ENCODE measurements at places on chromosomes 7 and 10.

- DNase-seq: no peak
Measured at GRCh38 chr10:121312587-121312986, 285.7 kb downstream of the FGFR2 start.

- no peak for DNase-seq
Measured at GRCh38 chr7:108190891-108191290, 60.7 kb upstream of the LAMB4 start.

DNA sequence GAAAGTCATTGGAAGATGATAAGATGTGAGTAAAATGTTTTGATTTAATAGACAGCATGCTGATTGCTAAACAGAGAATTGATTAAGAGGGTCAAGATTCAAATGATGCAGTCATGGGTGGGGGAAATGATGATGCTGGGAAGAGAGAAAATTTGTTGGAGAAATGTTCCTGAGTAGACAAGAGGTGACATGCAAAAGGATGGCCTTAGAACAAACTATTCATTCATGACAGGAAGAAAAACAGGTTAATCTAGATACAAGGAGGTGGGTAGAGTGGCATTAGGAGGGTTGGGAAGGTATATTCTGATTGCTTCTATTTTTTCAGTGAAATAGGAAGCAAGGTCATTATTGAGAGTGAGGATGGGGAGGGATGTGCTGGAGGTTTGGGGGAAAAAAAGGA is 146.7 kb downstream of the SEM1 start:
- no peak for DNase-seq

DNA sequence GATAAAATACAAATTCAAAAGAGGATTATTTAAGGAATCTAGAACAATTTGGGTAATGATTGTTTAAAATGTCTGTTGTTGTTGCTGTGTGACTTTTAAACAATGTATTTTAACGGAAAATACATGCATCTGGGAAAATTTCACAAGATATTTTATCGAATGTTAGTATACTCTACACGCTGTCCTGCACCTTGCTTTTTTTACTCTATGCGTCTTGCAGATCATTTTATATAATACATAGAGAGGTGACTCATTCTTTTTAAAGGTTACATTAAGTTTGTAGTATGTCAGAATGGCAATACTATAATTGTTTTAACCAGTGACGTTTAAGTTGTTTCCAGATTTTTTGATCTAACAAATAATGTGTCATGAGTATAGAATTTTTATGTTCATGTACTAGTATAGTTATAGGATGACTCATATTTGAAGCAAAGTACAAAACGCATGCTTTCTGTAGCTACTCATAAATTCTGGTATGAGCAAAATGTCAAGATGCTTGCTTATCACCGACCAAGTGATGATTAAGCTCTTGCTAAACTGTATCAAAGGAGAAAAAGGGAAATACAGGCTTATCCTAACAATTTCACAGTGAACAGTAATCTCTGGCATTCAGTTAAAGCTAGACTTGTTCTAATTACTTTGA is 4.9 kb downstream of the DKK1 start:
- DNase-seq: peak; percentile 98

- DNase-seq: no peak
Measured at GRCh38 chr10:129659508-129660268, 192.6 kb downstream of the MGMT start.
